ENCODE measurements at places on chromosomes 2 and 18. TPM values are rescaled to one million over a fixed set of nuclear protein-coding genes. Genes with fewer than 3 reads are reported as not detected.

The FKBP7 gene
- total RNA-seq: 26.2 TPM

The GCG gene
- not detected for total RNA-seq

The ZSWIM2 gene
- total RNA-seq: not detected

The SERPINB7 gene
- total RNA-seq: 0.58 TPM

The UCN gene
- 1.4 TPM for total RNA-seq

The LONRF2 gene
- total RNA-seq: 0.19 TPM

The HOXD13 gene
- not detected for total RNA-seq

The MRPL30 gene
- 39.7 TPM for total RNA-seq

The DSG1 gene
- total RNA-seq: not detected

The ZNF2 gene
- total RNA-seq: 7.7 TPM

The FEV gene
- not detected for total RNA-seq

The RASGRP3 gene
- 90.3 TPM for total RNA-seq

The SCN7A gene
- total RNA-seq: not detected

The SERPINB12 gene
- not detected for total RNA-seq

The AFF3 gene
- total RNA-seq: 5.8 TPM

The DSG4 gene
- total RNA-seq: not detected

The CPLX4 gene
- total RNA-seq: not detected

The CDC42EP3 gene
- total RNA-seq: 109 TPM

The ANKRD30B gene
- 0.70 TPM for total RNA-seq

The IL37 gene
- total RNA-seq: not detected

The LOXHD1 gene
- total RNA-seq: not detected

The TMEM169 gene
- 0.29 TPM for total RNA-seq

Data from glomerular endothelial cell (primary cell).